ENCODE measurements at places on chromosomes 16 and 17.

- DNase-seq, result no peak
These were observed 6.7 kb downstream of the NDUFAF8 start for GRCh38 chr17:81245665-81246342.

- DNase-seq, result no peak
These were observed 28.0 kb downstream of the OR1D5 start for GRCh38 chr17:3035256-3035967.

DNA sequence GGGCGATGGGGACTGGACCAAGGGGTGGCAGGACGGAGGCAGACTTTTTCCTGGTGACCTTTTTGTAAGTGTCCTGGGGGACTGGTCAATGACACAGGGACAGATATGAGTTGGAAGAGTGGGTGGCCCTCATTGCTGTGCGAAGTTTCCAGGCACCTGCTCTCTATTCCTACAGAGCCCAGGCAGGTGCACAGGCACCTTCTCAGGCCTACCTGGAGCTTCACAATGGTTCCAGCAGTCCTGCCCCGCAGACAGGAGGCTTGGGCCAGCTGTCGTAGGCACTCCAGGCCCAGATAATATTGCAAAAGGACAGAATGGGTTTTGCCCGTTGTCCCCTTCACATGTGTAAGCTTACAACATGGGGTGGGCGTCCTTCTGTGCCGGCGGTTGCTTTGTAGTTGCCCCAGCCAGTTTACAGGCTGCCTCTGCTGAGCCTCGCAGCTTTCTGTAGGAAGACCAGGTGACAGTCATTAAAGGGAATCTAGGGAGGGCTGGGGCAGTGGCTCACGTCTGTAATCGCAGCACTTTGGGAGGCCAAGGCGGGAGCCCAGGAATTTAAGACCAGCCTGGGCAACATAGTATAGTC, 84.3 kb downstream of the ARHGAP23 start:
- DNase-seq, result no peak

DNA sequence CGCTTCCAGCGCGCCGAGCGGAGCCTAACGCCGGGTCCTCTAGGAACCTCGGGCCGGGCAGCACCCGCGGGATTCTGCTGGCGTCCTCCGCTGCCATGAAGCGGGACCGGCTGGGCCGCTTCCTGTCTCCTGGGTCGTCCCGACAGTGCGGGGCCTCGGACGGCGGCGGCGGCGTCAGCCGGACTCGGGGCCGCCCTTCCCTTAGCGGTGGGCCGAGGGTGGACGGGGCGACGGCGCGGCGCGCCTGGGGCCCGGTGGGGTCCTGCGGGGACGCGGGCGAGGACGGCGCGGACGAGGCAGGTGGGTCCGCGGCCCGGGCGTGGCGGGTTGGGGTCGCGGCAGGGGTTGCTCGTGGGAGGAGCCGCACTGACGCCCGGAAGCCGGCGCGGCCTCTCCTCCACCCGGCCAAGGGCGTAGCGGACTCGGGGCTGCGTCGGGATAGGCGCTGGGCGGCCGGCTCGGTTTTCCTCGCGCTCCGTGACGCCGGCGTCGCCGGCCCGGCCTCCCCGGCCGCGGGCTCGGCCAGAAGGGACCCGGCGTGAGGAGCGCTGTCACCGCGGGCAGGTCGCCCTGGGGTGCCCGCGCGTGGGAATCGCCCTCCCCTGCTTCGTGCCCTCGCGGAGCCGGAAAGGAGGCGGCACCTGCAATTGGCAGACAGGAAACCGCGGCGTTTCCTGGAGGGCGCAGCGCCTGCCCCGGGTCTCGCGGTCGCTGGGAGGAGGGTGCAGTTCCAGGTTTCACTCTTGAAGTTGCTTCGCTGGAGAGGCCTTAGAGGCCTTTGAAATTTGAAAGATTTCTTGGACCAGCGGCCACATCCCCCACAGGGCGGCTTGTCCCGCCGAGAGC, 432 bp downstream of the ZNF276 start:
- peak; percentile 71 for DNase-seq

- DNase-seq, result no peak
These were observed 64.0 kb downstream of the MED13 start for GRCh38 chr17:62001105-62001504.

GRCh38 chr17:73343739-73344454, 32.1 kb upstream of the CDC42EP4 start:
- no peak for DNase-seq

DNA sequence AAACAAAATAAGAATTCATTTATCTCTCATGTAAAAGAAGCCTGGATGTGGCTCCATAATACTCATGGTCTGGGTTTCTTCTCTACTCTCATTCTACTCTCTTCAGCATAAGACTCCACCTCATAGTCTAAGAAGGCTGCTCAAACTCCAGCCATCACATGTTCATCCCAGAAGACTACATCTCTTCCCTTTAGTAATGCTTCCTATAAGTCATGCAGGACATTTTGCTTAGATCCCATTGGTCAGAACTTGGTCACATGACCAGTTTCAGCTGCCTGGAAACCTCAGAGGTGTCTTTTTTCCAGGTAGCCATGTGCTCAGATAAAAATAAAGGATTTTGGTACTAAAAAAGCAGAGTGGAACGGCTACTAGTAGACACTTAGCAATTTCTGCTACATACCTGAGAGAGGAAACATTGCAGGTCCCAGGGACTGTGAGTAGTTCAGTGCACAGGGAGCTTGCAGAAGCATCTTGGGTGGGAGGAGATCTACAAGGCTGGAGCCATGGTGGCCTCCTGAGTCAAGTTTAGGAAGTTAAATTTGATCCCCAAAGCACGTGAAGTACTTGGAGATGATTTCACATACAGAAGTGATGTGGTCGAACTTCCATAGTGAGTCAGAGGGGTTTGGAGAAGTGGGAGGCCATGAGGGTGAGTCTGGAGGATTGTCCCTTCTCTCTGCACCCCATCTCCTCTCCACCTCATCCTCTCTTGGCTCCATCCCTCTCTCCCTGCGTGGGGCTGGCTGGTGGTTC, 110.2 kb downstream of the CCDC182 start:
- DNase-seq, result no peak

GRCh38 chr16:87314990-87315420, 2.2 kb downstream of the C16orf95 start:
- DNase-seq, result no peak

- DNase-seq, result no peak
These were observed 94.5 kb downstream of the CRISPLD2 start for GRCh38 chr16:84914273-84914672.

GRCh38 chr16:59545721-59546120, 811.6 kb upstream of the GOT2 start:
- no peak for DNase-seq

DNA sequence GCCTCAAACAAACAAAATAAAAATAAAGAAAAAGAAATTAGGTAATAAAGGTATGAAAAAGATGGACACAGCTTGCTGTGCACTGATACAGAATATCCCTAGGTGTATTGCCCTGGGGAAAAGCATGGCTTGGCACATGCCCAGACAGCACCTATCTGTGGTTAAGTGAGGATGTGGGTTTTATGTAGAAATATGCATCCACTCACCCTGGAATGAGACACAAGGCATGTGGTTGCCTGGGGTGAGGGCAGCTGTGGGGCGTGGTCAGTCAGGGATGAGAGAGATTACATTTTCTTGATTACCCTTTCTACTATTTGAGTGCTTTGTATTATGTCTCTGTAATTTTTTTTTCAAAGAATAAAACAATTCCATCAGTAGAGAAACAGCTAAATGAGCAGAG, 6.9 kb downstream of the PLLP start:
- peak; percentile 49 for DNase-seq

- no peak for DNase-seq
These were observed 60.4 kb downstream of the PLXDC1 start for GRCh38 chr17:39090908-39091665.

GRCh38 chr16:67242138-67242730, 5.0 kb downstream of the FHOD1 start:
- no peak for DNase-seq

- peak; percentile 51 for DNase-seq
These were observed 15.6 kb downstream of the RFWD3 start for GRCh38 chr16:74650966-74651567.

DNA sequence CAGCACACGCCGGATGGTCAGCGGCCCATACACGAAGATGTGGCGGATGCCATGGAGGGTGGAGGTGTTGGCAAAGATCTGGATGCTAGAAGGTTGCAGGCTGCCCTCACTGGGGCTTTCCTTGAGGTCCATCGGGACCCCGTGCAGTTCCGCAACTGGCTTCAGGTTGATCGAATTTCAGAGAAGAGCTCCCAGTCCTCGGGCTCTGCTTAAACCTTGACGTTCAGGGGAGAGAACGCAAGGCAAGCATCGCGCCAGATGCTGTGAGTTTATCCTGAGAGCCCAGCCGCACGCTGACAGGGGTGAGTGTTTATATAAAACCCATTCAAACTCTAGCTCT, 98.7 kb upstream of the CCL2 start:
- DNase-seq, result no peak

DNA sequence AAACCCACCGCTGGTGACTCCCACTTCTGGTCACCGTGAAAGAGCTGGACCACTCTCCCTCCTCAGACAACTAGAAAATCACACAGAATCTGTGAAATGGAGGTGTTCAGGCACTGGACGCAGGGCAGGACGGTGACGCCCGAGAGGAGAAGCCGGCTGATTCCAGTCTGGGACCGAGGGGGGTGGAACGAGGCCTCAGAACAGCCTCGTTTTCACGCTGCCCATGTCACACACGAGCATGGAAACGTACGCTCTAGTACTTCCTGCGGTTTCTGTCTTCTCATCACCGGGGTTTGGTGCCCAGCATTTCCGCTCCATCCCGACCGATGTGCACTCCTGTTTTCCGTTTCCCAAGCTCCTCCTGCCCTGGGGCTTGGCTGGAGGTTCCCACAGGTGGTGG, 101.8 kb upstream of the METRNL start:
- DNase-seq, result no peak

DNA sequence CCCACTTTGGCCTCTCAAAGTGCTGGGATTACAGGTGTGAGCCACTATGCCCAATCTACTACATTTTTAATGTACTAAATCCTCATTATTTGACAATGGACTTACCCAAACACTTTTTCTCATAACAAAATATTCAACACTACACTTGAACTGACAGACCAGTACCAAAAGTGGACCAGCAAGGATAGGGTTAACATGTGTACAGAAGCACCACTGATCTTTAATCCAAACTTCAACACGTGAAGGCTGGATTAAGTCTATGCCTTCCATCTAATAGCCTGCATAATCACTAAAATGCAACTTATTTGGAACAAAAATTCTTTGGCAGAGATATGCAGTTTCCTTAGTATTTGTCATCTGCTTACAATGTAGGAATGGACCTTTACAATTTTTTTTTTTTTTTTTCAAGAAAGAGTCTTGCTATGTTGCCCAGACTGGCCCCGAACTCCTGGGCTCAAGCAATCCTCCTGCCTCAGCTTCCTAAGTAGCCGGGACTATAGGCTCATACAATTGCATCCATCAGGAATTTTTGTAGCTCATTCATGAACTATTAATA, 60.0 kb upstream of the BCAR1 start:
- no peak for DNase-seq

- no peak for DNase-seq
These were observed 950 bp upstream of the MYO1C start for GRCh38 chr17:1493291-1493980.

DNA sequence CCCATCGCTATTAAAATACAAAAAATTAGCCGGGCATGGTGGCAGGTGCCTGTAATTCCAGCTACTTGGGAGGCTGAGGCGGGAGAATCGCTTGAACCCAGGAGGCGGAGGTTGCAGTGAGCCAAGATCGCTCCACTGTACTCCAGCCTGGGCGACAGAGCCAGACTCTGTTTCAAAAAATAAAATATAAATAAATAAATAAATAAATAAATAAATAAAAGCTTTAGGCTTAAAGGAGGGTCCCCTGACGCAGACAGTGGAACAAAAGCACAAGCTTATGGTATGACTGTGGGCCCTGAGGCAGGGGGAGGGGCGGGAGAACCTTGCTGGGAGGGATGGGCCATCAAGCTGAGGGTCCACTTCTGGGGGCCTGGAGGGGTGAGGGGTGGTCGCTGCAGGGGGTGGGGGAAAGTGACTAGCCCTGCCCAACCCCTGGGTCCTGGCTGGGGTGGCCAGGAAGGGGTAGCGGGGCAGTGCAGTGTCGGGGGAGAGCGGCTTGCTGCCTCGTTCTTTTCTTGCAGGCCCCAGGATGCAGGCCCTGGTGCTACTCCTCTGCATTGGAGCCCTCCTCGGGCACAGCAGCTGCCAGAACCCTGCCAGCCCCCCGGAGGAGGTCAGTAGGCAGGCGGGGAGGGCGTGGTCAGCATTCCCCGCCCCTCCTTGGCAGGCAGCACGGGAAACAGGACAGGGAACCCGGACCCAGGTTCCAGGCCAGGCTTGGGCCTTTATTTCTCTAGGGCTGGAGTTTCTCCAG, 4.7 kb downstream of the SERPINF1 start:
- DNase-seq, result no peak

DNA sequence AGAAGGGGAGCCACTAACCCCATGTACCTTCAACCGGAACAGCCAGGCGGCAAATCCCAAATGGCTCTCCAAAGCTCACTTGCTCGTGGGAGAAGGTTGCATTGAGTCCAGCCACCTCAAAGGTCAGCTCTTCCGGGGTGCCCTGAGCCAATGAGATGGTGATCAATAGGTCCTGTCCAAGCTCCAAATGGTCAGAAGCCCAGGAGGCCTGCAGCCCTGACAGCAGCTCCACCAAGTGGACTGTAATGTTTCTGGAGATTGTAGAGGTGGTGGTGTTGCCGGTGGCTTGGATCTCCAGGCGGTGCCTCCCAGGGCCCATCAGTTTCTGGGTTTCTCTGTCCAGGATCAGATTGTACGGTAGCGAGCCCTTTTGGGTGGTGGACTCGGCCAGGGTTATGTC, 39.9 kb upstream of the BCO1 start:
- no peak for DNase-seq

GRCh38 chr17:82489117-82489516, 30.4 kb upstream of the FOXK2 start:
- DNase-seq, result no peak

DNA sequence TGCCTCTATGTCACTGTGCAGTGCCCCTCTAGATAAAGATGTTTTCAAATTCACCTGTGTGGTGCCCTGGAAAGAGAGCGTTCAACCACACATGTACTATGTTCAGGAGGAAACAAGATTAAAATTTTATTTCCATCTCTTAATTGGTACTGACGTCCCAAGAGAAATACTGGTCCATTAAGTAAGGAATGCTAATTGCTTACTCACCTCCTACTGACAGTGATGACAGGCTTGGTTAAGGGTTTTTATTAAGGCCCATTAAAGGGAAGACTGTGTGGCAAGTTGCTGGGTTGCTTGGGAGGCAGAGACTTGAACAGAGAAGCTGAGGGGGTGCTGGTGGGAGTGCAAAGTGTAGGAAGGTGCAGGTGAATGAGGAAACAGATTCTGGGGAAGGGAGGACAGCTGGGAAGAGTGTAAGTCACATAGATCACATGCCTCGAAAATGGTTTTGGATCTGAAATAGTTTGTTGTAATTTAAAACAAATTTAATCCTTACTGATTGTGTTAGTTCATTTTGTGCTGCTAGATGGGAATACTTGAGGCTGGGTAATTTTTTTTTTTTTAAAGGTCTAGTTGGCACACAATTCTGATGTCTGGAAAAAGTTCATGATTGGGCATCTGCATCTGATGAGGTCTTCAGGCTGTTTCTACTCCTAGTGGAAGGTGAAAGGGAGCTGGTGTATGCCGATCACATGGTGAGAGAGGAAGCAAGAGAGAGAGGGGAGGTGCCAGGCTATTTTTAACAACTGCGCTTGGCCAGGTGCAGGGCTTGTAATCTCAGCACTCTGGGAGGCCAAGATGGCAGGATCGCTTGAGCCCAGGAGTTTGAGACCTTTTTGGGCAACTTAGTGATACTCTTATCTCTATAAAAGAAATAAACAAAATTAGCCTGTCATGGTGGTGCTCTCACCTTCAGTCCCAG, 140.5 kb downstream of the CACNG3 start:
- DNase-seq, result no peak

GRCh38 chr17:36524428-36524876, 10.2 kb downstream of the MYO19 start:
- DNase-seq, result no peak

- no peak for DNase-seq
These were observed 31.3 kb upstream of the RASL10B start for GRCh38 chr17:35700150-35700549.

Measured in erythroblast (primary cell).